ENCODE measurements at places on chromosomes 3 and 15. TPM values are rescaled to one million over a fixed set of nuclear protein-coding genes. Genes with fewer than 3 reads are reported as not detected.

- peak; percentile 69 for DNase-seq
These were observed 2.2 kb downstream of the IGF1R start for GRCh38 chr15:98650417-98651035.

- DNase-seq = no peak
These were observed 122.0 kb downstream of the WDR76 start for GRCh38 chr15:43948691-43949325.

DNA sequence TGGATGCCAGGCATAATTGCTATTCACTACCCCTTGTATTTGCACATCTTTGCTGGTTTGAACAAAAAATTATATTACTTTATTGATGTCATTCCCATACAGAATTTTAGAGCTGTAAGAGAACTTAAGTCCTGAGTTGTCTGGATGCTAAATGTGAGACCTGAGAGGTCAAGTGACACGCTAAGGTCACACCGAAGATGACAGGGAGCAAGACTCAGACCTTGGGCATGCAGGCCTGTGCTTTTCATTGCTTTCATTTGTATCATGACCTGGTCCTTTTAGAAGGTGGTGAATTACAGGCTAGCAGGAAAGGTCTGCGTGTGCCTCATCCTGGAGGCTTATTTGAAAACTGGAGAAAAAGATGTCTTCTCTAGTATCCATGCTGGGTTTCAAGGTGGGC is 312.0 kb upstream of the RASGRP1 start:
- no peak for DNase-seq

DNA sequence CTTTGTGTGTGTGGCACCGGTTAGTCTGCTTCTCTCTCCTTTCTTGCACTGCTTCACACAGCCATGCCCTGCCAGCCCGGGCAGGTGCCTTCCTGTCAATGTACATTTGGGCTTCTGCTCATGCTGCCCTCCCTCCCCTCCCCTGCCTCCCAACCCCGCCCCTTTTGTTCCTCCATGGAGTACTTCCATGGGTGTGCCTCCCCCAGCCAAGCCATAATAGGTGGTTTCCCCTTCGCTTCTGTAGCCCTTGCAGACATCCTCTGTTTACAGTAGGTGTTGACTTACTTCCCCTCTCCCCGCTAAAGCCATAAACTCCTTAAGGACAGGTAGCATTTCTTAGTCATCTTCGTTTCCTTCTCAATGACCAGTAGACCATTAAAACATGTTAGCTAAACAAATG is 31.8 kb upstream of the CRTC3 start:
- no peak for DNase-seq

GRCh38 chr3:119557877-119558269 is 1.5 kb downstream of the CD80 start:
- DNase-seq = no peak

GRCh38 chr3:197295871-197296270 is 2.5 kb downstream of the DLG1 start:
- no peak for DNase-seq

DNA sequence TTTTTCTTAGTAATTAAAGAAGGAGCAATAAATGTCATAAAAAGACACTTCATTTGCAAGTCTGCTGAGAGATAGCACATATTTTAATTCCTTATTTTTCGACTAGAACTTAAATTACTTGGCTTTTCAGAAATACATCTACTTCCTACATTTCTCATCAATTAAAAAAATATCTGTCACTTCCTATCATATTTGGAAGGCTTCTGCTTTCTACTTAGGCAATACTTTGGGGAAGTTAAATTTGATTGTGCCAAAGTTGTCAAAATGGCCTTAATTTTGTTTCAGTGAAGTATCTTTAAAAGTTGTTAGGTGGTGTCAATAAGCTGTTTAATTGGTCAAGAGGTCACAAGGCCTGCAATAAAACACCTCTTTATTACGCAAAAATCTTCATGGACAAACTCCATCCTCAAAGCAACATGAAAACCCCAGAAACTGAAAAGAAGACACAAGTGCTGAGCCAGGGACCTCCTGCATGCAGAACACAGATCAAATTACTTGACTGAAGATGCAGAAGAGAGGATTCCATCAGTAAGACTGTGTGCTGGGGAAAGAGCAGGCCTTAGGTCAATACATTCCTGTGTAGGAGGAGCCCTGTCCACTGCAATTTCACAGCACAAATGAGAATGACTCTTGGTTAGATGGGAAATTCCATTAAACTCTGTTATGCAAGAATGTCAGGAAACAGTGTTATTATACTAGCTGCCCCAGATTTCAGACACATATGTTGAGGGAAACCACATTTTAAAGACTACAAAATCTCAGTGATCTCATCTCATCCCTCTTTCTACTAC is 48.0 kb upstream of the FSTL1 start:
- peak; percentile 62 for DNase-seq

- no peak for DNase-seq
These were observed 555.1 kb upstream of the NAALADL2 start for GRCh38 chr3:174303907-174304560.

GRCh38 chr15:31806106-31806505 is 224.2 kb upstream of the CHRNA7 start:
- DNase-seq = no peak

DNA sequence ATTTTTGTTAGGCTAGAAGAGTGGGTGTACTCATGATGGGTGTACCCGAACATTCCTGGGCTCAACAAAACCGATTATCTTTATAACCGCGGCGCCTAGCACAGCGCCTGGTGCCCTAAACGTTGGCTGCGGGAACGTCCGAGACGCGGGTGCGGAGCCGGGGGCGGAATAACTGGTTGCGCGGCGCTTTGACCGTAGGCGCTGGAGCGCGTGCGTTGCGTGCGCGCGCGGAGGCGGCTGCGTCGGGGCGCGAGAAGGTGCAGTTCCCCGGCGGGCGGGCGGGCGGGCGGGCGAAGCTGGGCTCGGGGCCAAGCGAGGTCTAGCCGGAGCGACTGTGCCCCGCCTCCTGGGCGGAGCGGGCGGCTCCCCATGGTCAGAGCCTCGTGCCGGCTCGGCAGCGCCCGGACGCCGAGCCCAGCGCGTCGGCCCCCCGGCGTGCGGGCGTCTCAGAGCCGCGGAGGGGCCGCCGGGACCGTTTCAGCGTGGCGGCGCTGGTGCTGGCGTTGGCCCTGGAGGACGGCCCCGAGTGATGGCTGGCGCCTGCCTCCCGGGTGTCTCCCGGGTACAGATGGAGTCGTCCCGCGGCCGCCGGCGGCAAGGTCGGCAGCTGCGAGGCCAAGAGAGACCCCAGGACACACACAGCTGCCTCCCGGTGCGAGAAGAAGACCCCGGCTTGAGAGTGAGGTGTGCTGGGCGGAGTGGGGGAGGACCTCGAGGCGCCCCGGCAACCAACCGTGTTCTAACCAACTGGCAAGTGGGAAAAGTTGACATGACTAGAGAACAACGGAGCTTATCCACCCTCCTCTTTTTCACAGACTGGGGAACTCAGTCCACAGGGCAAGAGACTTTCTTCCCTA is at the start of gene PLAAT1:
PLAAT1 (plus strand) TSS at position 373 of the 857 bp plus-strand sequence. CDS start 14,429 bp downstream, outside the sequence.
- no peak for DNase-seq

The SUSD5 gene
- 1.1 TPM for total RNA-seq

DNA sequence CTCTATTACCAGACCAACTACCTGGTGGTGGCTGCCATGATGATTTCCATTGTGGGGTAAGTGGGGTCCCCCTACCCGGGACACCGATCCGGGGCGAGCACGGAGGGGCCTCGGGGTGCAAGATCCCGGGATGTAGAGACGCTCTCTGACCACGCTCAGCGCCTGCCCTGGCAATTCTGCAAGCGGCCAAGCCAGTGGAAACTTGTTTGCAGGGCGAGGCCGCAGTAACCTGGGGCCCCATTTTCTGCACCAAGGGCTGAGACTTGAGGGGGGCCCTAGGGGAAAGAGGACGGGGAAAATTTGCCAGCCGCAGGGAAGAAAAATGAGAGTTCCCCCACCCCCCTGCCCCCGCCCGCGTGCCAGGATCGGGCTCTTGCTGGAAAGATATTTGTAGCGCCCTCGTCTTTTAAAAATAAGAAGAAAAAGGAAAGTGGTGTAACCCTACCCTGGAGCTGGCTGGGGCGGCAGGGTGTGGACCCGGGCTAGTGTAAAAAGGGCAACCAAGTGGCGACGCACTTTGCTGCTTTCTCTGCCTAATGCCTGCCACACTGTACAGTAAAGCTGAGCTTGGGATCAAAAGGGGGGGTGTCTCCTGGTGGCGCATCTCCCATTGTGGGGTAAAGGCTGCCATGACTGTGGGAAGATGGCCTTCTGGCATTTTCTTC is 563 bp downstream of the ARL6IP5 start:
- DNase-seq = no peak

The ARNT2 gene
- 4.8 TPM for total RNA-seq

DNA sequence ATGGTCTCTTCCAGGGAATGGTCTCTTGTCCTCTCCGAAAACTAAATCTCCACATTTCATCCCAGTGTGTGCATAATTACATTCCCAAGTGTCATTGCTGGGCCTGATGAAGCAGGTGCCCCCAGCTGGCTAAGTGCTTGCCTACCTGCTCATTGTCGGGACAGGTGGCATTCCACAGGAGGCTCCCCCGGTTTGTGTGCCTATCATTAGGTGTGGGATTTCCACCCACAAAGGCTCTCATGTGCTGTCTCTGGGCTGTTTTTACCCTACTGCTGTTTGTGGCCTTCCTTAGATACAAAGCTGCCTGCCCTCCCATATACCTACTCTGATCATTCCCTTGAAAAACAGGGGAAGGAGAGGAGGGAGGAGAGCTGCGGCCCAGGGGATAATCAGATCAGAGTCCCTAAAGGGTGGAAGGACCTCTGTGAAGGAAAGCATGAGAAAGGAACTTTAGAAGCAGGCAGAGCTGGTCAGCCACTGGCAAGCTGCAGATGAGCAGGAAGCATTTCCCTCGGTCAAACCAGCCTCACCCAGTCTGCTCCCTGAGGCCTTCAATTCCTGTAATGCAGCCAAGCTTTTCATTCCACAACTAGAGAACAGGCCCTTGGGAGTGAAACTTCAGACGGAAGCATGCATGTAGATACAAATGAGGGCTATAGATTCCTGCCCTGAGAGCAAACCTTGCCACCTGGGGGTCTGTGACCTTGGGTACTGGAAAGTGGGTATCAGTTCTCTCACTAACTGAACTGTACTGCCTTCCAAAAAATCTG is 60.7 kb upstream of the HEG1 start:
- no peak for DNase-seq

The PTPN9 gene
- 9.9 TPM for total RNA-seq

The SMAD3 gene
- total RNA-seq = 20.8 TPM

The GOLGA8T gene
- 0.39 TPM for total RNA-seq

DNA sequence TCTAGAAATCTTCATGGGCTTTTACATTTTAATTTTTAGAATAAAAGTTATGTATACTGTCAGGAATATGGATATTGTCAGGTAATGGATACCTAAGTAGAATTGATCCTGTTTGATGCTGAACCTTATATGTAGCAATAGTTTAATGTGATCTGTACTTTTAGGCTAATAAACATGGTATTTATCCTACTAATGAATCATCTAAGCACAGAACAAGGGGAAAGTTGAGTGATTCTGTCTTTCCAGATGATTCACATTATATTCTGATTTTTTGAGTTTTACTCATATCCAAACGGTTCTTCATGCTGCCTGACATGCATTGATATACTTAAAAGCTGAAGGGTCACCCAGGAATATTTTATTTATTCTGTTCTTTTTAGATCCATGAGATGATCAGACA is 34.5 kb downstream of the FANCI start:
- no peak for DNase-seq

The CLSTN2 gene
- 13.6 TPM for total RNA-seq

GRCh38 chr3:108297647-108298046 is 1.3 kb downstream of the HHLA2 start:
- no peak for DNase-seq

GRCh38 chr3:132317229-132317948 is at the start of gene ACP3:
Gene ACP3 (plus strand): TSS chr3:132317407. CDS start chr3:132317457, 50 bp downstream.
- DNase-seq = no peak

The GOLGA6B gene
- not detected for total RNA-seq

GRCh38 chr15:58762731-58763130 is 8.4 kb upstream of the MINDY2 start:
- DNase-seq = no peak

GRCh38 chr3:149891621-149892020 is 78.6 kb downstream of the RNF13 start:
- no peak for DNase-seq

DNA sequence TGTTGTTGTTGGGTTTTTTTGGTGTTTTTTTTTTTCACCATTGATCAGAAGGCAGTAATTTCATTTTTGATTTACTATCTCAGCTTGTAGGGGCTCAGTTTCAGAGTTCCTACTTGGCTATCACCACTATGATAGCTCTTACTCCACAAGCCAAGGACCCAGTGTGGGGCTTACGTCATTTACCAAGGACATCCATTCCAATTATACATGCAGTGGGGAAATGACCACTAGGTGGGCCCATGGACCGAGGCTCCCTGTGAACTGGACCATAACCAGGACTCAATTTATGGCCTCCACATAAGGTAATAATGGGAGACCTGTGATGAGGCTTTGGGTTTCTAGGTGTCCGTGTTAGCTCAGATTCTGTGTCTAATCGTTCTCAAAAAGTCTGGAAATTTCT is 67.5 kb upstream of the CACNA1D start:
- no peak for DNase-seq

The ERICH6 gene
- total RNA-seq = not detected

- no peak for DNase-seq
These were observed 161.5 kb downstream of the TBC1D5 start for GRCh38 chr3:17580901-17581300.

DNA sequence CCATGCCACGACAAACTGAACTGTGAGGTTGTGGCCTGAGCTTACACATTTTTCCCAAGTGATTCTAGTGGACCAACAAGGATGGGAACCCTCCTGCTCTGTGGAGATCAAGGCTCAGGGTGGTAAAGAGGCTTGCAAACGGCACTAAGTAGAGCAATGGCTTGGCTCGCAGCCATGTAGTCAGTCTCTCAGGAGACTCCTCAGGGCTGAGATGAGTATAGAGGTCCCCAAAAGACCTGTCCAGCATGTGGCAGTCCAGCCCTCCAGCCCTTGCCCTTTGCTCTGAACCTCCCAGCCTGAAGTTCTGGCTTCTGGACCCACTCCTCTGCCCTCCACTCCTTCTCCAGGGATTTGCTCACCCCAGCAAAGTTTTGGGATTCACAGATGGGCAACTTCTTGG is 8.3 kb upstream of the CAMP start:
- no peak for DNase-seq

DNA sequence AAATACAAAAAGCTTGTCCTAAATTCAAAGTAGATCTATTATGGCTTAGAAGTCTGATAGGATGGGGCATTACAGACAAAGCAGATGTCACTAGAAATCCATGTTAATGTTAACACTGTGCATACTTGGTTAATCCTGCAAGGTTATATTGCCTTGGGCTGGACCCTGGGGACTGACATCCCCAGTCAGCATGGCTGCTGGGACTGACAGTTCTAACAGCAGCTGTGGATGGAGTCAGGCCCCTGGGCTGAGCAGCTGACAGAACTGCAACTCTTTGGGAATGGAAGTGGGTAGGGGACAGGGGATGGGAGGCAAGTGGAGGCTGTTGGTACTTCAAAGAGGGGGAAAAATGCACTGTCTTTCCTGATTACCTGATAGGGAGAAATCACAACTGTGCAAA is 7.5 kb downstream of the P2RY1 start:
- no peak for DNase-seq

The ACAN gene
- total RNA-seq = not detected

- DNase-seq = no peak
These were observed 93.9 kb downstream of the PLOD2 start for GRCh38 chr3:146067048-146067447.

- no peak for DNase-seq
These were observed 30.8 kb downstream of the NRROS start for GRCh38 chr3:196670339-196670738.

The CLDN1 gene
- total RNA-seq = 9.0 TPM

- no peak for DNase-seq
These were observed 17.9 kb upstream of the TMCC1 start for GRCh38 chr3:129911261-129911861.

The ZNF639 gene
- 47.2 TPM for total RNA-seq

The RBPMS2 gene
- total RNA-seq = 85.0 TPM
